ENCODE measurements at places on chromosomes 16 and 17.

DNA sequence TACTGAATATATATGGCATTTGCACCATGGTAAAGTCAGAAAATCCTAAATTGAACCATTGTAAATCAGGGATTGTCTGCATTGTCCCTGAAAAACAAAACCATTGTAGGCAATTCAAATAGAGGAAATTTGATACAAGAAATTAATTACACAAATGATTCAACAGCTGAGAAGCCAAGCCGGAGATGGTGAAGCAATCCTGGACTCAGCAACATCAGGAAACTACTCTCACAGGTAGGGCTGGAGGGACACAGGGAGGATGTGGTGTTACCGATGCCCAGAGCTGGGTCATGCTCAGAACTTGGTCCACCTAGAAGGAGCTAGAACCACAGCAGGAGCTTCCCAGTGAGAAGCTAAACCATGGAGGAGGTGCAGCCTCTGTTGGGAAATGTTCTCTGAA lies 18.5 kb upstream of the SCNN1B start:
- DNase-seq, result no peak

DNA sequence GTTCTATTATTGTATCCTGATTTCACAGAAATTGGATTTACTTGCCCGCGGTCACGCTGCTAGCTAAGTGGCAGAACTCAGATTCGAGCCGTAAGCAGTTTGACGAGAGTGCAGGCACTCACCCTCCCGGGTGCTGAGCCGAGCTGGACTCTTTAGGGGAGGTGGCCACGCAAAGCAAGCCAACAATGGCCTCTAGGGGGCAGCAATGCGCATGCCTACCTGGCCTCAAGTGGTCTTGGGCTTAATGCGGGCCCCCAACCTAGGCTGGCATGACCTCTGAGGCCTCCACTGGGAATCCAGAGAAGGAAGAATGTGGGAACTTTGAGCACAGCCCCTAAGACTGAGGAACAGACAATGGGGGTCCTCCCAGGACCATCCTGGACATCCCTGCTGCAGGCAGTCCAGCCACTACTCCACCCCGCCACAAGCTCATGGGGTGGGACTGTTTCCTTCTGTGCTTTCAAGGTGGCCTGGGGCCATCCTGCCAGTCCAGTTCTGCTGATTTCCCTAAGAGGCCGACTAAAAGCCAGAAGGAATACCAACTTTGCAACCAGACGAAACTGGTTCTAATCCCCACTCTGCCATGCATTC lies 276.5 kb downstream of the XYLT1 start:
- DNase-seq, result no peak

GRCh38 chr16:60818465-60818864 lies 1217.8 kb downstream of the CDH8 start:
- DNase-seq, result no peak

DNA sequence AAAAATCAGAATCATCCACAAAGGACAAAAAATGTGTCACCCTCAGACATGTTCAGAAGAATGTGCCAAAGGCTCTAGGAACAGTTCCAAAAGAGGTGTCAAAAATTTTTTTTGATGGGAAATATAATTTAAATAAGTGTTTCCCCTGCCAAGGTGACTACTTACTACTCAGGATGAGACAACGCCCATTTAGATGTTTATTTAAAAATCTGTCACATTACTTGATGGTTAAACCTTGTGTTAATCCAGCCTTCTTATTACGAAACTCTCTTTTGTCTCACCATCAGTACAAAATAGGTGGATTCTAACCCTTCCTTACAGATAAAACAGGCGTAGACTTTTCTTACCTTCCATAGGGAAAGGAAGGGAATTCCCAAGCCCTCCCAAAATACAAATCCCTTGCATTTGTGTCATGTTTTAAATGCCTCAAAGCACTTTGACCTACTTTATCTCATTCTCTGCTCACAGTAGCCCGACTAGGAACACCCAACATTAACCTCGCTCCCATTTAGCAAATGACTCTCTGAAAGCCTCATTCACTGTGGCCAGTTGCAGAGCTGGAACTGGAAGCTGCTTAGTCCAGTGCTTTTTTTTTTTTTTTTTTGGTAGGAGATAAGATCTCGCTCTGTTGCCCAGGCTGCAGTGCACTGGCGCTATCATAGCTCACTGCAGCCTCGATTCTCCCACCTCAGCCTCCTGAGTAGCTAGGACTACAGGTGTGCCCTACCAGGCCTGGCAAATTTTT lies 5.8 kb upstream of the GNA13 start:
- DNase-seq, result no peak

DNA sequence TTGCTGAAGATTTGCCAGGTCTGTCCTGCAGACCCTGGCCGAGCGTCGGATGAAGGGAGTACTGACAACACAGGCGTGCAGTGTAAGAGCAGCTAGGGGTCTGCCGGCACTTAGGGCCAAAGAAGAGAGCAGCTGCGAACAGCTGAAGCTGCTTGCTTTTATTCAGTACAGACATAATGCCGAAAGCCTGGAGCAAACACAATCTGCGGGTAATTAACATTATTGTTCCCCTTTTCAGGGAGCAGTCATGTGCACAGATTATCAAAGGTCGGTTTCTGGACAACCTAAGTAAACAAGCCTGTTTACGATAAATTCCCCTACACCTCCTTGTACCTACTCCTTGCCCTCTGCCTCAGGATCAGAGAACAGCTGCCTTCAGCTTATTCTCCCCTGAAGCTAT lies 12.0 kb upstream of the KRT23 start:
- no peak for DNase-seq

DNA sequence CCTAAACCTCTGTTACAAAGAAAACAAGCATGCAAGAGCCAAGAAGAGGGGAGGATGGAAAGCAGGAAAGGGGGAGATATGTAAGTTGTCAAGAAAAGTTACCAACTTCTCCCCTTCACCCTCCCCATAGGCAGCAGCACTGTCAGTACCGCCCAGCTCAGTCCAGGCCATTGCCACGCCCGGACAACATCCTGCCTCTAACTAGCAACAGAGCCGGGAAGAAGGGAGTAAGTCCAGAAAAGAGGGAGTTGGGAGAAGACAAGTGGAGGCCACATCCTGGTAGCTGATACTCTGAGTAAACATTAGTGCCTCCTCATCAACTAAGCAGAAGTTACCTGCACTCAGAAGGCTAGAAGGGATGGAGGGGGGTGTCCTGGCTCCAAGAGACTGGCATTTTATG lies 113.6 kb downstream of the SMG6 start:
- DNase-seq, result no peak

GRCh38 chr16:58506241-58507194 lies 6.6 kb downstream of the NDRG4 start:
- no peak for DNase-seq

DNA sequence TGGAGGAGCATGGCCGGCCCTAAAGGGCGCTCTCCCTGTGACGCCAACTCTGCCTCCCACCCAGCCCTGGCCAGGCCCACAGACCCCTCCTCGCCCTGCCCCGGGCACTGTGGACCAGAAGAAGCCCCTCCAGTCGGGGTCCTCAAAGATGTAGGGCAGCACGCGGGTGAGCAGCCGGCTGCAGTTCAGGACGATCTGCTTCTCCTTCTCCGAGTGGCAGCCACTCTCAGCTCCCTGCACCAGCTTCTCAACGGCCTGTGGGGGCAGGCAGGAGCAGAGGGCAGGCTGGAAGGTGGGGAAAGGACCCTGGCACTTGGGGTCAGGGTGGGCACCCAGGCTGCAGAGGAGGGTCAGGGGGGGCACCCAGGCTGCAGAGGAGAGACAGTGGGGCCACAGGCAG lies 8.9 kb downstream of the HID1 start:
- DNase-seq, result no peak

DNA sequence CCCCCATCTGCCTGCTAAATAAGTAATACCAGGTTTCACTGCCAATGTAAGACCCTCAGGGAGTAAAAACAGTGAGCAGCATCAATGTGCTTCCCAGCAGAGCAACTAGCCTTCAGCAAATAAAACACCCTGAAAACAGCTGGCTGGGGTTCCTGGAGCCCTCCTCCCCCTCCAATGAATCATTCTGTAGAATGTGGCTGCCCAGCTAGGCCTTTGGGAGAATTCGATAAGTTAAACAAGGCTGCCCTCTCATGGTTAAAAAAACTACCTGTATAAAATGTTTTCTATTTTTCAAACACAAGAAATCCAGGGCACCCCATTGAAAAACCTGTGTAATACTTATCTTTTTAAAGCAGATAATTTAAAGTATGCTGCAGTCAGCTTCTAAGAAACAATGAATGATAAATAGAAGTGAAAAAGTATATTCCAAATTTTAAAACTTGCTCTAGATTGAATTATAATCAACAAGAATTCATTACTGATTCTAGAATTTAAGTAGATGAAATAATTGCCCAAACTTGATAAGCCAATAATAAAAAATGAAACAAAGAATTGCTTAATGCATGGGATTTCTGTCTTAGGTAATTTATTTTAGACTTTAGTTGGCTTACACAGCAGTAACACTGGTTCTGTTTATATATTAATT lies 9.4 kb upstream of the TOM1L1 start:
- DNase-seq, result no peak

GRCh38 chr16:52054326-52054725 lies 492.6 kb downstream of the TOX3 start:
- DNase-seq, result no peak

GRCh38 chr16:84117494-84117843 lies 727 bp upstream of the MBTPS1 start:
- DNase-seq, result no peak

GRCh38 chr17:21019976-21020586 lies 22.7 kb downstream of the USP22 start:
- no peak for DNase-seq

GRCh38 chr16:87178977-87179376 lies 138.2 kb downstream of the C16orf95 start:
- DNase-seq, result no peak

- no peak for DNase-seq
These were observed 88.1 kb upstream of the ZNF750 start for GRCh38 chr17:82927661-82928601.

Measured in AG09319 (cell line).